Esophagus squamous epithelium (tissue), 5 donors: ENCODE measurements at places on chromosomes 11 and 22.

DNA sequence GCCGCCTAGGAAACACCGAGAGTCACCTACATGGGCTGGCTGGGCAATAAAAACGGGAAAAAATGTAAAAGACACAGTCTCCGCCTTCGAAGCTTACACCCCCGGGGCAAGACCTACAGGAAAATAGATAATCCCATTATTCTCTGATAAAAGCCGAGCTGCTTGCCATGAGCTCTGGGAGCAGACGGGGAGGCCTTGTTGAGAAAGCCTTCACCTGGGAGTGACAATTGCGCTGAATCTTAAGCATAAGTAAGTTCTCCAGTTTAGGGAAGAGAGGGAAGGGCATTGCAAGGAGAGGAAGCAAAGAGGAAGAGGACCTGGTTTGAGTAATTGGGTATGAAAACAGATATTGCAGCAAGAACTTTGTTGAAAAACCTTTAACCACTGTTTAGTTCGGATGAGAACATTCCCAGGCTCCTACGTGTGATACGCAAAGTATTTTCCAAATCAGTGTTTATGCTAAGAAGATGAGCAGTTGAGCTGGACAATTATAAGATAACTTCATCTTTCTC, 813 bp upstream of the BTBD10 start:
- DNase-seq = no peak

DNA sequence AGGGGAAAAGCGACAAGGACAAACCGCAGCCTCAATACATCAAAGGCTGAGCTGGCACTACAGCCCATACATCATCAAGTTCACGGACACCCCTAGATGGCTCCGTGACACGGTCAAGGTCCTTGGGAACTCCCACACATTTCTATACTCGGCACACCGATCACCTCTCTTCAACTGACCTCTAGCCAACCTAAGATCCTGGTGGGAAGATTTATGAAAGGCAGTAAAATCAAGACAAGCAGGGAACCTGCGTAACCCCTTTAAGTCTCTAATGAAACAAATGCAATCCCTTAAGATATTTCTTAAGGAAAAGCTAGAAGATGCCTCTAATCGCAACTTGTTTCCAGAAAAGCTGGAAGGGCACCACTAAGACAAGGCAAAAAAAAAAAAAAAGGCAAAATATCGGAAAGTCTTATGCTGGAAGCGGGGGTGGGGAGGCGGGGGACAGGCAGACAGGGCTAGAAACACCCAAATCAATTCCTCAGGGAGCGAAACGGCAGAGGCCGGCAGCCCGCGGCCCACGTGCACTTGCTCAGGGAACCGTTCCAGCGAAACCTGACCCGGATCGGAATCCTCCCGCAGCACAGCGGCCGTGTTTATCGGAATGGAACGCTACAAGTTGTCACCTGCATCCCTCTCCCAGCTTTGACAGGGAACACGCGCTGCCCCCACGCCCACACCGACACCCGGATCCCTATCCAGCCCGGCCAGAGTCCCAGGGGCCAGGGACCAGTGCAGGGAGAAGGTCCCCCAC, 1.4 kb downstream of the ARHGAP20 start:
- no peak for DNase-seq

DNA sequence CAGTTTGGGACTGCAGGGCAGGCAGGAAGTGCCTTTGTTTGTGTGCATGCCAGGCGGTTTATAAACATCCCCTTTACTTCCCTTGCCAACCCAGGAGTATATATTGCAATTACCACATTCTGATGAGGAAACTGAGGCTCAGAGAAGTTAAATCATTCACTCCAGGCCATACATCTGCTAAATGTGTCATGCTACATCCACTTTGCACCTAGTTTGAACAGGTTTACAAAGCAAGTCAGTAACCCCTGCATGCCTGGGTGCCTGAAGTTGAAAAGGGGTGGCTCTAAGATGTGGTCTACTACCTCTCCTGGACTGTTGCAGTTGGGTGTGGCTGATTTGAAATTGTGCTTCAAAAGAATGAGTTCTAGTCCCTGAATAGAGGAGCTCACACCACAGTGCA, 23.6 kb downstream of the FLI1 start:
- DNase-seq = no peak

DNA sequence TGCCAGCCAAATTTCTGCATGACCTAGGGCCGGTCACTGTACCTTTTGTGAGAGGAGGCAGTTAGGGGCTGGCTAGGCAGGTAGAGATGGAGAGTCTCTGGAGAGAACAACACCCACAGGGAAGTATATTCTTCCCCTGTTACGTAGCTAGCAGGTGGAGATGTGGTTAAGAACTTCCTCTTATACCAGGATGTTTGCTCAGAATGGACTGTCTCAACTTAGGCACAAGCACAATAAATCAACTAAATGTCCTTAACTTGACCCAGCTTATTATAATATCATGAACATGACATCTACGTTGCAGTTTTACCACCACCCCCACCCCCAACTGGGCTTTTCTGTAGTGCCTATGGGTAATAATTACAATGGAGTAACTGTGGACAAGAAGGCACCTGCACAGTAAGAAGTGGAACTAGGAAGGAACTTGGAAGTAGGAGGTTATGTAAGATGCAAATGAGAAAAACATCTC, 60.7 kb upstream of the MPEG1 start:
- no peak for DNase-seq

DNA sequence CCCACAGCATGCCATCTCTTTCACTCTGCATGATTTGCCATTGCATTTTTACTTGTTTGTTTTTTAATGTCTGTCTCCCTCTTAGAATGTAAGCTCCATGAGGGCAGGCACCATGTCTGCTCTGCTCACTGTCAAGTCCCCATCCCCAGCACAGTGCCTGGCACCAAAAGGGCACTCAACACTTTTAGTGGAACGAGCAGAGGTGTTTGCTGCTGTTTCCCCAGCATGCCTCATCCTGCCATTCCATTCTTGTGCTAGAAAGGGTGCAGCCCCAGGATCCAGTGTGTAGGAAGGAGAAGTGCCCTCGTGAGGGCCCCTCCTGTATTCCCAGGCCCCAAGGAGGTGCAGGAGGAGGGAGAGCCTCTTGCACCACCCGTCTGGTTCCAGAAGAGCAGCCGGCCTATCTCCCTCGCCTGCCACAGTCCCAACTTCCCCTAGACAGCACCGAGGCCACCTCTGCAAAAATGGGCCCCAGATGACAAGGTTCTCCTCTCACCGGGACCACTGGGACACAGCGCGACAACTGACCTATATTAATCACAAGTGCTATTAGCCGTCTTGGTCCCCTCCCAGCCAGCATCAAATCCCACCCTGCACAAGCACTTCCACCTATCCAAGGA, 33.3 kb upstream of the CACNG2 start:
- DNase-seq = no peak

DNA sequence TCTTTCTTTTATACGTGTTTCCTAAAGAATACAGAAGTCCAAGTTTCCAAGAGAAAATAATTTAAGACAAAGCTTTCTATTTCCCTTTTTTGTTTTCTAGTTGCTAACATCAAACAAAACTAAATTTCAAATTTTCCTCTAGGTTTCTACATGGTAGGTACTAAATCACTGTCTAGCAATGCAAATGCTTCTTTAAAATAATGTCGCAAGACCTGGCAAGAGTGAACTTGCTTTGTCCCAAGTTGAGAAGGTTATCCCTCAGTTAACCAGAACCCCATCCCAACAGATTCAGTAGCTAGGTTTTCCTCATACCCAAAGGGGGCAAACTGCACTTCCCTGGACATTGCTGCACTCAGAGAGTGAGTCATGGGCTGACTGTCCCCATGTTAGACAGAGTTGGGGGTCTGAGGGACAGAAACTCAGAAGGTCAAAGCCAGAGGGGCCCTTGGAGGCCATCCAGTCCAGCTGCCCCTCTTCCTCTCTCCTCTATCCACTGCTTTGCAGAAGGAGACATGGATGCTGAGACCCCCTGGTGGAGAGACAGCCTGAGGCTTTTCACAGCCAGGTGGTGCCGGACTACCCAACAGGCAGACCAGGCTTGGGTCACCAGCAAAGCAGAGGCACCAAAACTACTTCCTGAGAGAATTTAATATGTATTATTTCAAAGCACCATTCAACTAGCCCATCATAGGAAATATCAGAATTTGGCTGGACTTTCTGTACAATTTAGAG, 23.1 kb downstream of the OR2AT4 start:
- DNase-seq = no peak

GRCh38 chr11:133801356-133801755, 44.0 kb downstream of the SPATA19 start:
- DNase-seq = no peak

DNA sequence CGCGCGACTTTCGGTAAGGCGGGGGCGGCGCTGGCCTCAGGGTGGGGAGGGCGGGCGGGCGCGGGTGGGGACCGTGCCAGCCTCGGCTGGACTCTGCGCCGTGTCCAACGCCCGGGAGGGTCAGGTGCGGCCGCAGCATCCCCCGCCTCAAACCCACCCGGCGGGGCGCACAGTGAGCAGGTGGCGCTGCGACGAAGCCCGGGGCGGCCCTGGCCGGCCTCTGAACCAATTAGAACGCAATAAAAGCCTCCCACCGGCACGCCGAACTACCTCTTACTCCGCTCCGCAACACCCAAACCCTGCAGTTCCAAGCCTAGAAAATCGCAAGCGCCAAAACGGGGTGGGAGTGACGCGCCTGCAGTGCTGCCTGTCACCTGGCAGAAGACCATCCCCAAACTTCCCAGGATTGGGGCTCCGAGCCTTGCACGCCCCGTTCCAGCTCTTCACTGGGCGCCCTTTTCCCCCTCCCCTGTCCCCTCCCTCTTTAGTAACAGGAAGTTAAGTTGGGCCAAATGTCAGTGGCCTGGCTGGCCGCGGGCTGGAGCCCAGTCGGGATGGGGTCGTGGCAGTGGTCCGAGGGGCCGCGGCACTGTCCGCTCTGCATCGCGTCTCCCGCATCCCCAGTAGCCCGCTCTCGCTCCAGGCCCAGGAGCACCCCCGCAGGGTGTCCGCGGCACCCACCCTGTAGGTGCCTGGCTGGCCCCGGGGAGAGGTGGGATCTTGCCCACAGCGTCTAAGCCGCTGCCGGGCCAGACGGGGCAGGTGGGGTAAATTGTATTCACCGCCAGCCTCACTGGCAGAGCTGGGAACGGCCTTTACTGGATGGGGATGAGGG, 541 bp downstream of the MICAL2 start:
- DNase-seq = no peak

DNA sequence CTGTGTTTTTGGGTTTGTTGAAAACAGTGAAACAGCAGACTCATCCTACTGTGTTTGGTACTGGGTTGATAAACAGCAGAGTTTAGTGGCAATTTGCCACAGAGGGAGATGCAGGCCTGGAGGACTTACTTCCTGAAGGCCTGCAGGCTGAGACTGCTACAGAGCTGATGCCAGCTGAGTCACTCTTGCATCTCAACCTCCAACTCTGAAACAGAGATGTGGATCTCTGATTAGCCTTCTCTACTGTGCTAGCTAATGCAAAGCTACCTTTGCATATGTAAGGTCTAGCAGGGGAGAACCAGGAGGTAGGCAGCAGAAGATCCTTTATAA, 14.3 kb downstream of the ATP5MG start:
- no peak for DNase-seq

- DNase-seq = no peak
These were observed 36.2 kb upstream of the CSNK2A3 start for GRCh38 chr11:11389238-11389637.

- DNase-seq = peak; percentile 29
These were observed 63.4 kb downstream of the FLI1 start for GRCh38 chr11:128757235-128757711.

- DNase-seq = no peak
These were observed 34.2 kb upstream of the CSNK2A3 start for GRCh38 chr11:11387207-11387606.

DNA sequence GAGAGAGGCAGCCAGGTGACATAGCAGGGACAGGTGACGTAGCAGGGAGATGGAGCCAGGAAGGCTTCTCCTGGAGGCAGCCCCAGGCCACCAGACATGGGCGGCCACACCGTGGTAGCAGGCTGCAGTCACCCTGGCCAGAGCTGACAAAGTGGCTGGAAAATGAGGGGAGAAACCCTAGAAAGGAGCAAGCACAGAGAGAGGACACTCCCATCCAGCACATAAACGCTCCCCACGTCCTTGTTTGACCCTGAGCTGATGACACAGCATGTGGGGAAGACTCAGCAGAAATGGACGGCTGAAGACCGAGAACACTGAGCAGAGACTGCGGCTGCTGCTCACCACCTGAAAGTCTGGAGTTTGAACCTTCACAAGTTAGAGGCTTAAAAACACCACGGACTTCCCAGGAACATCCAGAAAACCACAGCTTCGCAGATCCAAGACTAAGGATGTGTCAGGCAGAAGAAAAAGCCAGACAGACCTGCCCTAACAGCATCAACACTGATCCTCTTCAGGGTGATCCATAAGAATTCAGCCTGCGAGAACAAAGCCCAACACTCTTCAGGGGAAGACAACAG, 28.7 kb downstream of the DRD4 start:
- DNase-seq = no peak

GRCh38 chr11:10923882-10924281, 66.0 kb upstream of the ZBED5 start:
- no peak for DNase-seq

- DNase-seq = no peak
These were observed 650 bp downstream of the CST6 start for GRCh38 chr11:66012371-66012945.

- DNase-seq = no peak
These were observed 87.8 kb upstream of the VPREB1 start for GRCh38 chr22:22156716-22157347.

- no peak for DNase-seq
These were observed 8.8 kb downstream of the SCGB2A1 start for GRCh38 chr11:62217191-62217748.

DNA sequence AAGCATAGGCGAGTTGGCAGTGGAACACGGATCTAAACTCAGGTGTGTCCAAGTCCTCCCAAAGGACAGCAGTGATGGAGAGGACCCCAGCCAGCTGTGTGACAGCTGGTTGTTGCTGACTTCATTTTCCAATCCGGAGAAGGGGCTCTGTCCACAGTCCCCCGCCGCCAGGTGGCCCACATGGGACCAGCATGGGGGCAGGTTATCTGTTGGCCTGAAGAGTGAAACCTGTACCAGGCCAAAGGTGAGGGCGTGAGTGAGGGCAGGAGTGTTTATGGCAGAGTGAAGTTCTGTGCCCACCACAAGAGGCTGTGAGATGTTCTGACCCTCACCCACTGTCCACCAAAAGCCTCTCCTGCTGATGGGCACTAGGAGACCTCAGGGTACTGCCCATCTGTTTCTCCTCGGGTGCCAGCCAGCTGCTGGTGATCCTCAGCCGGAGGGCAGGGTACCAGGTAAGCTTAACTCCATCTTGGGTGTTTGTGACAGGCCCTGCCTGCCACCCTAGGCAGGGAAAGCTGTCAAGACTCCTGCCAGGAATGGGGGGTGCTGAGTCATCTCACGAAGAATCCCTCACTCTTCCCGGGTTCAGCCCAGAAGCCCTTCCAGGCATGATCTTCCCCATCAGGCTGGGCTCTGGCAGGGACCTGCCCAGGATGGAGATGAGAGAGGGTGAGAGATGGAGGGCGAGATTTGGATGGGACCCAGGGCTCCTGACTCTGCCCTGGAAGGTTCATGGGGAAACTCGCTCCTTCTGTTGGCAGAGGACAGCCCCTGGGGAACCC, 15.5 kb upstream of the TAB1 start:
- DNase-seq = no peak

GRCh38 chr11:44766972-44767278, 40.2 kb downstream of the TSPAN18 start:
- DNase-seq = no peak
